ENCODE measurements at places on chromosomes 7 and 10. TPM values are rescaled to one million over a fixed set of nuclear protein-coding genes. Genes with fewer than 3 reads are reported as not detected.

WDR86 gene
- 1.3 TPM for total RNA-seq

SFTPD gene
- not detected for total RNA-seq

SPDYE2B gene
- not detected for total RNA-seq

DNA sequence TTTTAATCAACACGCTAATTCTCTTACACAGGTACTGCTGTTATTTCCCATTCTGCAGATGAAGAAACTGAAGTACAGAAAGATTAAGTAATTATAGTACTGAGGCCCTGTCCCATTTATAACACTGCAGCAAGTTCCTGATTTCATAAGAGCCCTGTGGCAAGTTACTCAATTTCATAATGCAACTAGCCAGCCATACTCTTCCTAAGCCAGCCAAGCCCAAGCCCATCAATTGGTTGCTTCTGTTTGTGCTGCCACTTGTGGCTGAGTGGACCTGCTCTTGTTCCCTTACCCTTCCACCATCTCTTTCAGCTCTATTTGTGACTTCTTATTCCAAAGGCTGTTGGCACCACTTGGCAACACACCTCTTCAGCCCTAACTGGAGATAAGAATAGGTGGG, 19.7 kb upstream of the PRPF18 start:
- peak; percentile 12 for DNase-seq

- peak; percentile 30 for DNase-seq
Measured at GRCh38 chr7:7183061-7183837, 905 bp downstream of the C1GALT1 start.

GRCh38 chr7:152338561-152338960, 97.2 kb downstream of the KMT2C start:
- peak; percentile 10 for DNase-seq

GRCh38 chr7:15915686-15916293, 229.3 kb upstream of the MEOX2 start:
- DNase-seq: peak; percentile 25

GRCh38 chr7:40077849-40078248, 56.6 kb downstream of the MPLKIP start:
- peak; percentile 90 for DNase-seq

- no peak for DNase-seq
Measured at GRCh38 chr10:18437486-18437885, 213.9 kb downstream of the NSUN6 start.
